T-helper 2 cell (primary cell): ENCODE measurements at places on chromosomes 1 and 21.

DNA sequence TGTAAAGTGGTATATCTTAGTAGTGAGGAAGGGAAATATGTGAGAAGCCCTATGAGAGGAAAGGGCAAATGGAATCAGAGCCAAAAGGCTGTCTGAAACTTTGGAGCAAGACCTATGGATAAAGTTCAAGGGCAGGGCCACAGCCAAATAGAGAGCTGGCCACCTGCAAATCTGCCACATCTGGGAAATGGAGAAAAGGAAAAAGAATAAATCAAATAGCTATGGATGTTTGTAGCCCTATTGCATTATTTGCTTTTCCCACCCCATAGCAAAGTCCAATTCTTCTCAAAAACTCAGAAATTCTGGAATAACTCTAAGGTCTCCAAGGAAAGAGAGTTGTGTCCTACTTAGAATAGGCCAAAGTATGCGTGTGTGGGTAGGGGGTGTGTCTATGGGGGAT is 4.0 kb upstream of the HLX start:
- DNase-seq, result no peak

DNA sequence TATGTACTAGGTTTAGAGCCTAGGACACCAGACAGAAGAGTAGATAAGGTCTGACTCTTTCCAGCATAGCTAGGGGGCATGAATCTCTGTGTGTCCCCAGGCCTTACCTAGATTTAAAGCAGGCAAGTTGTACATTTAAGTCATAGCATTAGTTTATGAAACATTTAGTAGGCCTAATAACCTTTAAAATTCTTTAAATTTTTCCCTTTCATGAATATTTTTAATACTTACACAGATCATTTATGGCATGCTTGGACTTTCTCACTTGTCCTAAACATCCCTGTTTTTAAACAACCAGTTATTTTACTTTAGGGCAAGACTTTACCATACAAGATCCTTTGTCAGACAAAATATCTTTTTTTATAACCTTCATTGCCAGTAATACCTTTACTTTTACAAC is 258.4 kb upstream of the ZRANB2 start:
- no peak for DNase-seq

DNA sequence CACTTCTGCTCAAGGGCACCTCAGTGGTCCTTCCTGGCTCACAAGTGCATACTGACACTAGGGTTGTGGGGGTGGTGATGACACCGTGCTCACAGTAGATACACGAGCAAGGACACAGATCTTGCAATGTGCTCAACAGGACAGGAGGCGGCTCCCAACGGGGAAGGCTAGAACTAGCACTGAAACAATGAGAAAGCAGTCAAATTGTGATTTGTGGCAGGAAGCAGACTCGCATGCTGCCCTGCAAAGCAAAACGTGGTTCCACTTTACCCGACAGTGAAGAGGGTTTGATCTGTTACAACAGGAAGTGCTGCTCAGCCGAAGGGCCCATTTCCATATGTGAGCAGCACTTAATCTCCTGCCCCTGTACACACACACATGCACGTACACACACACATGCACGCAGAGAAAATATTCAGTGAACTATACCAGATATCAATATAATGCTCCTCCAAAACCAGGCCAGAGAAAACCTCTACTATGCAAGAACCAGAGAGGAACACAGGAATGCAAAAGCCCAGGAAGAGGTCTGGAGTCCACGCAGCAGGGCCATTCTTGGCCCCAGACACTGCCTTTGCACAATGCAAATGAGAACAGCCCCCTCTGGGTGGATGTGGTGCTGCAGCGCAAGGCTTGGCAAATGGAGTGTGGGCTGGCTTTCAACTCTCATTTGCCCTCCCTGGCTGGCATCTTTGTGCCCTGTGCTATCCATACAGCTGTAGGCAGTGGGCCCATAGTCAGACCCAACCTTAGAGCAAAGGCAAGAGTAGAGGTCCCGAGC is 47.1 kb downstream of the KANK4 start:
- no peak for DNase-seq

GRCh38 chr1:163085041-163085903 is 16.1 kb downstream of the RGS4 start:
- DNase-seq, result no peak

DNA sequence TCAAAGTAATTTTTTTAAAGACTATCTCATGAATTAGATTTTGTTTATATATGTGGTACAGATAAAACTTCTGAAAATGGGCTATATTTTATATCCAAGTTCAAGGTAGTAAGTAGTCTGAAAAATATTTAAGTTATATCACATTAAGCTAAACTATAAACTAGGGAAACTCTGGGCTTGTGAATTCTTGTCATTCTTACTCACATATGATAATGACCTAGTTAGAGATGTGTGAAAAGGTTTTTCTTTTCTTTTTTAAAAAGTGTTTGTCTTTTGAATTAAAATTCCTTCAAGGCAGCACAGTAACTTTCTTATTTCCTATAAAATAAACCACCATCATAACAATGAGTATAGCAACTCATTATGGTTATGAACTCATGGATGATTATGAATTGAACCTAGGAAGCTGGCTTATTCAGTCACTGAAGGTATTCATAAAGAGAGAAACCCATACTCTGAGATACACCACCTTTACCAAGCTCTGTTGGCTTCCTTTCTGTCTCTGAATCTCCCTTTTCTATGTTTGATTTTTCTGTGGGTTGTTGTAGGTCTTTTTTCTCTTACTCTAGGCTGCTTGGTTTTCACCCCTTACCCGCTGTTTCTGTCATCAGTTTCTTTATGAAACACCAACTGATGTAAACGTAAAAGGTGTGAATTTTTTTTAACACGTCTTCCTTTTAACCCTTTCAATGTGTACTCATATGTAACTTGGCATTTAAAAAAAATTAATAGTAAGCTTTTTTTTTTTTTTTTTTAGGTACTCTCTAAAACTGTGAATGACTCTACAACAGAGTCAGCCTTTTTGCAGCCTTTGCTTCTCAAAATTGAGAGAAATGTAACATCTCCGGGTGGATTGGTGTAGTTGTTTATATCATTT is 25.2 kb downstream of the IL12RB2 start:
- DNase-seq, result no peak

DNA sequence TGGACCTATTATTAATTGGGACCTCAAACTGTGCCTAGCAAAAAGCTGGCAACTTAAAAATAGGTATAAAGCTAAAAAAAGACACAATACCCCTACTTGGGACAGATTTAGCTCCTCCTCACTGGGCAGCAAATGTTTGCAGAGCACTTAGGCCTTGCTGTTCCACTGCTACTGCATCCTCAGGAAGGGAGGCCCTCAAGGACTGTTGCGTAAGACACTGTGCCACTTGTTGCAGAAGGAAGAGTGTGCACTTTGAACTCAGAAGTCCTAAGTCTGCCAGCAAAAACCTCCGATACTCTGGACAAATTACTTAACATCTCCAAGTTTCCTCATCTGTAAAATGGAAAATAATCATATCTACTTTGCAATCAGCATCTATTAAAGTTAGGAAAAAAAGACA is 322.9 kb downstream of the BARHL2 start:
- DNase-seq, result no peak

GRCh38 chr1:118931876-118932275 is 56.3 kb downstream of the TBX15 start:
- DNase-seq, result no peak

DNA sequence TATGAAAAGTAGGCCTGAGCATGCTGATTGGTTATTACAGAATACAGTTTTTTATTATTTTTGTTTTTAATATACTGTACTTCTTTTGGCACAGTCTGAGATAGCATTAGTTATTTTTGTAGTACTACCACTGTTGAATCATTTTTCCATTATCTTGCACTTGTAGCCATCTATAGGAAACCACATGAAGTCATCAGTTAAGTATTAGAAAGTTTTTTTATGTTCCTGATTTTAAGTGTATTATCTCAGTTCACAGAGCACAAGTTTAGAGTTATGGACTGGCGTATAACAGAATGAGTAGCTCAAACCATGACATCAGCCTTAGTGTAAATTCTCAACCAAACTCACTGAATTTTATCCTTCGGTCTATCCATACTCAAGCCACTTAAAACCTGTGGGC is 22.8 kb downstream of the DHX9 start:
- DNase-seq, result no peak
